ENCODE measurements at places on chromosomes 6 and 20.

DNA sequence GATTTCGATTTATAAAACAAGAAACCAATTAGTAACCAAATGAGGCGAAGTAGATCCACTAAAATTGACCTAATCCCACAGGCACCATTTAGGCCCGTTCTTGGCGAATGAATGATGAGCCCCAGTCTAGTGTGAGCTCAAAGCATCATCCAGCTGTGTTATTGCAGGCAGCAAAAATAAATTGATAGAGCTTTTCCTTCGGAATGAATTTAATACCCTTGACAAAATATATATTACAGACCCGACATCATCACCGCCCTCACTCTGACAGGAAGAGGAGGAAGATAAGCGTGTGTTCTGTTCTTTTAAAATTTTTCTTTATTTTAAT is 7.8 kb downstream of the SIM1 start:
- DNase-seq: no peak

- no peak for DNase-seq
Measured at GRCh38 chr6:31836047-31836473, 8.5 kb downstream of the HSPA1B start.

GRCh38 chr6:73655341-73655917 is 1.6 kb upstream of the SLC17A5 start:
- DNase-seq: no peak

GRCh38 chr6:90915224-90915915 is 328.5 kb upstream of the MAP3K7 start:
- no peak for DNase-seq

GRCh38 chr6:20403766-20404640 is 2.3 kb downstream of the E2F3 start:
- peak; percentile 67 for DNase-seq

- DNase-seq: no peak
Measured at GRCh38 chr6:106939208-106939607, 35.3 kb downstream of the CD24 start.

GRCh38 chr6:73079611-73079955 is 145.7 kb downstream of the KHDC1L start:
- no peak for DNase-seq

DNA sequence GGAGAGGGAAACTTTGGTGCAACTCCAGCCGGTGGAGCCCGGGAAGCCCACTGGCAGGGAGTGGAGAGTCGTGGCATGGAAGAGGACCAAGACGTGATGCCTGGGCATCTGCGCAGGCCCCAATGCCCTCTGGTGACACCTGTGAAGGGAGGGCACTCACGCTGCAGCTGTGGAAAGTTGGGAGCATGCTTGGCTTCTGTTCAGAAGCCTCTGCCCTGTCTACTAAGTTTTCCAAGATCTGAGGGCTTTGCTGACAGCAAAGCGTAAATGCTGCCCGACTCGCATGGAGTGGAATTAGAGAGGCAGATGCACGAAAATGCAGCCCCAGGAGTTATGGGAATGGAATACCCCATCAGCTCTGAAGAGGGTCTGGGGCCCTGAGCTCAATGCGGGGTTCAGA is 75.7 kb downstream of the SYNDIG1 start:
- no peak for DNase-seq

DNA sequence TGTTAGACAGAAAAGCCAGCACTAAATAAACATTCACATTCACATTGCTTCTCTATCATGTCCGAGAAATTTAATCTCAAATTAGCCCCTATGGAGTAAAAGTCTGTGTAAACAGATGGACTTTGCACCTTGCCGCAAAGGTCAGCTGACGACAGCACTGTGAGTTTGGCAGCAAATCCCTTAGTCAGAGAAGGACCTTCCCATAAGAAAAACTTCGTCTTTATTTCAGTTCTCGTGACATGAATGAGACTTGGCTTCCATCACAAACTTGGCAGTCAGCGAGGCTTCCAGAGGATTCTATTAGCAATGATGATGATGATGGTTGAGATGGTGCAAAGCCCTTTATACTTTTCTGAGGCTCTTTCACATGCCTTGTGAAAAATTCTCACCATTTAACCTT is 133.7 kb upstream of the IFNGR1 start:
- no peak for DNase-seq

- DNase-seq: no peak
Measured at GRCh38 chr6:1560281-1561058, 49.2 kb upstream of the FOXC1 start.

DNA sequence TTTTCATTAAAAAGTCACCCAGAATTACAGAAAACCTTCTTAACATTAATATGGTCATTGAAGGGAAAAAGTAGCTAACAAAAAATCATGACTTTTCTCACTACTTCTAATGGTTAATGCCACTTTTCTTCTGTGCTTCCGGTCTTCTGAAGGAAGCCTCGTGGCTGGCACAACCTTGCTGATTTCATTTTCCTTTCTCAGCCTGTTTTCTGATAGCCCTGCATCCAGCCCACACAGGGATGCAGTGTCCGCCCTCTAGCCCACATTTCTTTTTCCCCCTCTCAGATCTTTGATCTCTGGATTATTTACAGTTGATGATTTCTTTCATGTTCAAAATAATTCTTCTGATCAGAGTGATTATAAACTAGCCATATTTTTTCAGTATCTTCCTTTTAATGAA is 655.4 kb upstream of the EPHA7 start:
- DNase-seq: no peak

DNA sequence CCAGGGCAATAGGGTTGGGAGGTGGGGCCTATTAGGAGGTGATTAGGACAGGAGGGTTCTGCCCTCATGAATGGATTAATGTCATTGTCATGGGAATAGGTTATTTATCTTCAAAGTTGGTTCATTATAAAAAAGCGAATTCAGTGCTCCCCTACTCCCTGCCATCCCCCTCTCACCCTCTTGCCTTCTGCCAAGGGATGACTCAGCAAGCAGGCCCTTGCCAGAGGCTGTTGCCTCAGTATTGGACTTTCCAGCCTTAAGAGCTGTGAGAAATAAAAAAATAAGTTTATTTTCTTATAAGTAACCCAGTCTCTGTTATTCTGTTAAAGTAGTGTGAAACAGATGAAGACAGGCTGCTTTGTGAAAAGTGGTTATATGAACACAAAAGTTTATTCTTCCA is 381.1 kb upstream of the ZFP64 start:
- DNase-seq: no peak

- DNase-seq: no peak
Measured at GRCh38 chr6:170311696-170312095, 5.1 kb downstream of the FAM120B start.

DNA sequence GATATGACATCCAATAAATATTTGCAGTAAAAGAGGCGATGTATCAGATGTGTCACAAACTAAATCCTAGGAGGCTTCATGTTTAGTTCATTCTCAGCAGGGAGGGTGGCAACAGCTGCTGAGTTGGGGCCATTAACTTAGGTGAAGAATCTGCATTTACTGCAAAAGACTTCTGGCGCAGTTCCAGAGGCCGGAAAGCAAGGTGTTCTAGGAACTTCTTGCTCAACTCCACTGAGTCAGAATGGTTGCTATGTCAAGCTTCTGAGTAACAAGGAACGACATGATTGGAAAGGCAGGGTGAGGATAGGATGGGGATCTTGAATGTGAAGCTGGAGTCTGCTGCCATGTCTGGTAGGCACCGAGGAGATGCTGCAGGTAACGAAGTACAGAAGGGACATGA is 11.7 kb downstream of the ADNP start:
- DNase-seq: no peak

DNA sequence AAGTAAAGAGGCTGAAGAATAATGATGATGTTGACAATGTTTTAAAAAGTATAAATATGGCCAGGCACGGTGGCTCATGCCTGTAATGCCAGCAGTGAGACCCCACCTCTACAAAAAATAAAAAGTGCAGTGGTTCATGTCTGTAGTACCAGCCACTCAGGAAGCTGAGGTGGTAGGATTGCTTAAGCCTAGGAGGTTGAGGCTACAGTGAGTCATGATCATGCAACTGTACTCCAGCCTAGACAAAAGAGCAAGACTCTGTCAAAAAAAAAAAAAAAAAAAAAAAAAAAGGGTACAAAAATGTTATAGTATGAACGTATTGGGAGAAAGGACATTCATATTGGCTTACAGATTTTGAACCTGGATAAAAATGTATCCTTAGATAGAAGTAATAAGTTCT is 543.1 kb upstream of the IRAK1BP1 start:
- no peak for DNase-seq

DNA sequence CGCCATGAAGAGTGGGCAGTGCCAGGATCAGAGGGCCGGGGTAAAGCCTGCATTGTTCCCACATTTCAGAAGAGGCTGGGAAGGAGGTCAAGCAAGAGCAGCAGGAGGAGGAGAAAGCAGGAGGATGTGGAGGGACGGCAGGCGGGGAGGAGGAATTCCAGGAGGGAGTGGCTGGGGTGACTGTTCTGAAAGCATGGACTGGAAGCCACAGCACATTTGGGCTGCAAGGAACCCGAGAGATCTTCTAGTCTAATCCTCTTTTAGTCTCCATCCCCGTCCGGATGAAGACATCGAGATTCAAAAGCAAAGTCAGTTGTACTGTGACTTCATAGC is 76.9 kb downstream of the FAM50B start:
- DNase-seq: no peak
